Activated T-helper 1 cell treated with anti-CD3 and anti-CD28 coated beads, Interleukin-12 subunit alpha, Interleukin-12 subunit beta, Interleukin-2, Interleukin-4 antibody, amounts not matched to agents 30 ng/mL and 10 ng/mL and 1 ng/mL, durations not matched to agents 14 hours and 24 hours and 36 hours (primary cell): ENCODE measurements at places on chromosomes 2 and 18. TPM values are rescaled to one million over a fixed set of nuclear protein-coding genes. Genes with fewer than 3 reads are reported as not detected.

DNA sequence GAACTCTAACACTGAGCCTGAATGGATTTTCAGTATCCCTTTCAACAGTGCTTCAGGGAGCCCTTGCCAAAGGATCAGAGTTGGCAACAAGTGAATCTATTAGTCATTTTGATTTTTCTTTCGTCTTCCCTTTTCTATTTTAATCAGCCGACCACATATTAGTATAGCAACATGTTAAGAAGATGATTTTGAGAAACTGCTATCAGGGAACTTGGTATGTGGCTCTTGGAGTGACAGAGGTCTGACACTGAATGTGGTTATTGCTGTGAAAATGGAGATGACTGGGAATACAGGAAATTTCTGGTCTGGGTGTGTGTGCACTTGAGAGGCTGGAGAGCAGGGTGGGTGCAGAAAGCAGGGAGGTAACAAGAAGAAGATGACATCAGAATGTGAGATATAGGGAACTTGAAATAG lies 28.7 kb upstream of the IL1RL1 start:
- peaks cover 12% of the 10 kb centered on the region for H3K36me3 ChIP-seq
- H3K27me3 ChIP-seq, result no peaks in the 10 kb centered on the region
- H3K4me1 ChIP-seq, result peaks cover 31% of the 10 kb centered on the region
- DNase-seq, result no peak
- H3K4me3 ChIP-seq, result no peak overlapping the region
- no peak overlapping the region for H3K27ac ChIP-seq

GRCh38 chr18:33470216-33470615 lies 29.7 kb upstream of the CCDC178 start:
- H3K27me3 ChIP-seq, result no peaks in the 10 kb centered on the region
- H3K27ac ChIP-seq, result no peak overlapping the region
- no peak for DNase-seq
- H3K4me3 ChIP-seq, result no peak overlapping the region
- H3K36me3 ChIP-seq, result no peaks in the 10 kb centered on the region
- no peaks in the 10 kb centered on the region for H3K4me1 ChIP-seq

GRCh38 chr2:229641676-229642075 lies 72.7 kb downstream of the DNER start:
- H3K27me3 ChIP-seq, result peaks cover 5% of the 10 kb centered on the region
- DNase-seq, result no peak
- H3K4me1 ChIP-seq, result no peaks in the 10 kb centered on the region
- no peak overlapping the region for H3K4me3 ChIP-seq

The METAP1D gene
- 5.4 and 6.4 TPM in 2 replicates for total RNA-seq

The IKZF2 gene
- total RNA-seq, result 2.8 and 3.2 TPM in 2 replicates

The CENPA gene
- 16.6 and 19.7 TPM in 2 replicates for total RNA-seq

DNA sequence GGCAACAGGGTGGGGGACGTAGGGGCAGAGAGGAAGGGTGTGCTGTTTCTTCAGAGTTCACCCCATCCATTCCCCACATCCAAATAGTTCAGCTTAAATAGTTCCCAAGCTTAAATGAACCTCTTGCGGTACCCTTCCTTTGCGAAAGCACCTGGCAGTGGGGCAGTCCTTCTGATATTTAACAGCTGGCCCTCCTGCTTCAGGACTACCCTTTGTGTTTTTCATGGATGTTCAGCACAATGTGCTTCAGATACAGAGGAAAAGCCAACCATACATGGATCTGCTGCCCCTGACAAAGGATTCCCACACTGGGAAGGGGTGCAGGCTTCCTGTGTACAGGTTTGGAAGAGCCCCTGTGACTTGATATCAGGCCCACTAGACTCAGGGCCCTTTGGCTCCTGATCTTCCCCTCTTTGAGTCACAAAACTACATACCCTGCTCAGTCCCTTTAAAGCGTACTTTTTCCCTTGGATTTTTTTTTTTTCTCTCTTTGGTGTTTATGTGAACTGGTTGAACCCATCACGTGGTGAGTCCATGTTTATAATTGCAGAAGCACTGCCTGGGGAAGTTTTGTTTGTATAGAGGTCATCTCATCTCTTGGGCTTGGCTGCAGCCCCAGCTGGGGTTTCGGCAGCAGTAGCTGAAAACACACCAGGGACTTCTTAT lies 45.3 kb upstream of the IGFBP5 start:
- H3K27me3 ChIP-seq, result peaks cover 12% of the 10 kb centered on the region
- no peak overlapping the region for H3K27ac ChIP-seq
- H3K4me3 ChIP-seq, result no peak overlapping the region
- DNase-seq, result no peak
- no peaks in the 10 kb centered on the region for H3K36me3 ChIP-seq

The NYAP2 gene
- total RNA-seq, result not detected in 2 replicates

The RTP5 gene
- not detected in 2 replicates for total RNA-seq

DNA sequence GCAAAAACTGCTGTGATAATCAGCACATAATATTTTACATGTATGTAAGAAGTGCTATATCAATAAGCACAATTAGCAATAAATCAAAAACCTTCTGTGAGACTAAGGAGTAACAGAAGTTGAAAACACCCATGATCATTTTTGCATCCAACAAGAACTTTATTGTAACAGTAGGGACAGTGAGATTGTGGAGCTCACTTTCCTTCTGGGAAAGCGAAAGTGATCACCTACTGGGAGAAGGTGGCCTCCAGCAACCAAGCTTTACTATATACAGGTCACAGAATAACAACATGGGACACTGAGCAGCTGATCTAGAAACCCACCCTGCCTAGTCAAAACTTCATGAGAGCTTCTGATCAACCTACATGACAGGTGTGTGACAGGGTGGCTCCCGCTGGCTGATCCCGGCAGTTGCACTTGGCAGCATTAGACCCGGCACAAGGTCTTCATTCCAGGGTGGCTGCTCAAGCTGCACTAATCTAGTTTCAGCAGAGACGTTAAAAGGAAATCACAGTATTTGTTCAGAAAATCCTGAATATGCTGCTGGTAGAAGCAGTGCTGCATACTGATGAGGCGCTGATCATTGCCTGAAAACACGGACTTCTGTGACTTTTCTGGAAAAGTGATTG lies 63.5 kb upstream of the ARL5A start:
- DNase-seq, result no peak
- H3K4me3 ChIP-seq, result no peak overlapping the region
- peaks cover 3% of the 10 kb centered on the region for H3K27me3 ChIP-seq

- no peaks in the 10 kb centered on the region for H3K36me3 ChIP-seq
- H3K4me3 ChIP-seq, result no peak overlapping the region
- no peak overlapping the region for H3K27ac ChIP-seq
These were observed 5.8 kb downstream of the SLC14A2 start for GRCh38 chr18:45621061-45621511.

GRCh38 chr2:43300222-43300621 lies 73.8 kb upstream of the ZFP36L2 start:
- no peaks in the 10 kb centered on the region for H3K27me3 ChIP-seq
- peaks cover 5% of the 10 kb centered on the region for H3K36me3 ChIP-seq
- no peak overlapping the region for H3K4me3 ChIP-seq
- no peak for DNase-seq

The CPO gene
- total RNA-seq, result not detected in 2 replicates

DNA sequence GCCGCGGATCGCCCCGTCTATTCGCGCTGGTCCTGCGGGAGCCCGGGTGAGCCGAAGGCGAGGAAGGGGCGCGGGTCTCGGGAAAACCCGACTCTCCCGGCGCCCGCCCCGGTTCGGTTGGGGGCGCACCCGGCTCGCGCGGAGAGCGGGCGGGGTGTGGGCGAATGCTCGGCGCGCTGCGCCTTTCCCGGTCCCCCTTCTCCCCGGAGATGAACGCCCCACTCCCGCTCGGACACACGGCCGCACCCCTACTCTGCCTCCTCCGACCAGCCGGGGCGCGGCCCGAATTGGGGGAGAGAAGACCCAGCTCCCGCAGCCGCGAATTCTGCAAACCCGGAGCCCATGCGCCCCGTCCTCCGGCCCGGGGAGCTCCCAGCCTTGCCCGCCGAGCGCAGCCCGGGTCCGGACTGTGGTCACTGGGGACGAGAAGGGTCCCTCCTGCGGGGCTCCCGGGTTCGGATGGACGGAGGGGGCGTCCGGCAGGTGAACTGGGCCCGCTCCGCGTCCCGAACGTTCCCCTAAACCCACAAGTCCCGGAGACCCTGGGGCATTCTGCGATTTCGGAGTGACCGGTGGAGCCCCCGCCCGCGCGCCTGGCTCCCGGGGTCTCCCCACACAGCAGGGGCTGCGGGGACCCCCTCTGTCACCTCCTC lies 734 bp downstream of the KCNG2 start:
- H3K4me1 ChIP-seq, result peaks cover 14% of the 10 kb centered on the region
- peaks cover 33% of the 10 kb centered on the region for H3K27me3 ChIP-seq
- H3K27ac ChIP-seq, result no peak overlapping the region
- H3K36me3 ChIP-seq, result peaks cover 2% of the 10 kb centered on the region
